ENCODE measurements at places on chromosomes 5 and 9.

- no peak for DNase-seq
These were observed 183.4 kb downstream of the PAPPA start for GRCh38 chr9:116337015-116337414.

DNA sequence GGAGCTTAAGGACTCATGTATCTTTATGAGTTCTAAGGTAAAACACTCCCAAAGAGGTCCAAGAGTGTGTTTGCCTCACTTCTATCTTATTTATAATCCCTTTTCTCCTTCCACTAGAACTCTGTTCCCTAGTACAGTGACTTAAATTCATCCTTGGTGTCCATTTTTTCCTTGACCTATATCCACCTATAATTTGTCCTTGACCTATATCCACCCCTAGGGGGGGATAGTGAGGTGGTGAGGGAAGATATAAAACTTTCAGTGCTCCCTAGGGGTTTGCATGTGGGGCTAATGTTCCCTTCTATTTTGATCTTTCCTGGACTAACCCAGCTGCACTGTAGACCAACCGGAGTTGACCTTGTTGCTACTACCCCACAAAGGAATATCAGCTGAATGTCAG is 83.5 kb upstream of the GNAQ start:
- DNase-seq, result no peak

GRCh38 chr9:133715866-133716563 is 22.1 kb downstream of the SARDH start:
- peak; percentile 64 for DNase-seq

GRCh38 chr9:69104830-69105527 is 69.1 kb upstream of the TJP2 start:
- peak; percentile 74 for DNase-seq

DNA sequence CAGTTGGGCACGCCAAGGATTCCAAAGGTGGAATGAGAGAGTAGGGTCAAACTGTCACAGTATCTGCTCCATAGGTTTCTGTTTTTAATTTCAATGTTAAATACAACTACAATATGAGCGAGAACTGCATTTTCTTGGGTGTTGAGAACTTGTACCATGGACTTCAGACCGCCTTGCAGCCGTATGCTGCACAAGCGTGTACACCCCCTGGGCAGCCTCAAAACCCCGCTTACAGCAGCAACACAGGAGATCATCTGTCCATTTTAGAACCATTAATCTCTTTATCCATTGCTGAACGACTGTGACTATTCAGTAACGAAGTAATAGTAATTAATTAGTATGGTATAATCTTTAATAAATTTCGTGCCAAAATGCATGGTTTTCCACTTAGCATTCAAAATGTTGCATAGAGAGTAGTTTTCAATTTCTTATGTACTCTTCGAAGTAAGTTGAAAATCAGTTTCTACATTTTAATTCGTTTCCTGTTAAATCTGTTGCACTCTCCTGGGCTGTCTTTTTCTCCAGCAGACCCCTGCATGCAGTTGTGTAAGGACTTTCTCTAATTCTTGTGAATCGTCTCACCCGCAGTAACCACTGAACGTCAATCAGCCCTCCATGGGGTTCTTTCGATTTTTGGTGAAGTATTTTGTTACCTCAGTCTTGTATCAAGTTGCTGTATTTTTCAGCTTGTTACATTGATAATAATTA is 42.0 kb upstream of the GARNL3 start:
- no peak for DNase-seq

DNA sequence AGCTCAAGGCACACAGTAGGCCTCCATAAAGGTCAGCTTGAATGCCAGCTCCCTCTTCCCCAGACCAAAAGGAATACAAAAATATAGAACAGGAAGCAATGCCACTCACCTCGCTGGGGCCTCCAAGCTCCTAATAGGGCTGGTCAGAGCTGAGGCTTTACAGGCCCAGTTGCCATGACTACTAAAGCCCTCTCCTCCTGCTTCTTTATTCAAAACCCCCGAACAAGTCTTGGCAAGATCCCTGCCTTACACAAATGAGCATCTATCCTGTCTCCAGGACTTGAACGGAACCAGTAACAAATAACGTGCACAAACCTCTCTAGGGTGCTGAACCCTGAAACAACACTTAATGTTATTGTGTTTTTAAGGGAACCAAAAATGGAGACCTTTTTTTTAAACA is 136.3 kb downstream of the SIL1 start:
- no peak for DNase-seq

GRCh38 chr5:61301341-61302199 is 30.5 kb upstream of the ZSWIM6 start:
- DNase-seq, result peak; percentile 95

DNA sequence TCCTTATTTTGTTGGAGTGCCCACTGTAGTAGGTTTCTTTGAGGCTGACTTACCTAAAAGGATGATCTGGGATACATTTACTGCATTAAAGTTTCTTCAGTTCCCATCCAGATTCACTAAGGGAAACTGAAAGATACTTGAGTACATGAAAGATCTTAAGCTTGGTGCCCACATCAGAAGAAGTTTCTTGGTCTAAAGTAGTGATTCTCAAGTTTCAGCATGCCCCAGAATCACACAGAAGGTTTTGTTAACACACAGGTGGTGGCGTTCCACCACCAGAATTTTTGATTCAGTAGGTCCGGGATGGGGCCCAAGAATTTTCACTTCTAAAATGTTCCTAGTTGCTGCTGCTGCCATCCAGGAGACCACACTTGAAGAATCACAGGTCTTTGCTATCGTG is 171.0 kb downstream of the ZNF462 start:
- no peak for DNase-seq

DNA sequence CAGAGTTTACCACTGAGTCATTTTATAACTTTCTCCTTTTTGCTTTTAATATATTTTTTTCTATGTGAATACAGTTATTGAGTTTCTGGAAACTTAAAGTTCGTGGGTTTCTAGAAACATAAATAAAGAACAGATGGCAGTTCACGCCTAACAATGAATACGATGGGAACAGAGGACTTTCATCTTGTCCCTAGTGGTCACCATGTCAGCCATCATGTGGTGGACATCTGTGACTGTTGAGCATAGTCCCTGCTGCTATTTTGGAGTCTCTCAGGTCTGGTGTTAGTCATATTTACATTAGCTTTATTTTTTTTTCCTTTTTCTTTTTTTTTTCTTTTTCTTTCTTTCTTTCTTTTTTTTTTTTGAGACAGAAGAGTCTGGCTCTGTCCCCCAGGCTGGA is 85.3 kb downstream of the XRCC4 start:
- DNase-seq, result no peak

- no peak for DNase-seq
These were observed 49.4 kb downstream of the PLK2 start for GRCh38 chr5:58410441-58410840.

DNA sequence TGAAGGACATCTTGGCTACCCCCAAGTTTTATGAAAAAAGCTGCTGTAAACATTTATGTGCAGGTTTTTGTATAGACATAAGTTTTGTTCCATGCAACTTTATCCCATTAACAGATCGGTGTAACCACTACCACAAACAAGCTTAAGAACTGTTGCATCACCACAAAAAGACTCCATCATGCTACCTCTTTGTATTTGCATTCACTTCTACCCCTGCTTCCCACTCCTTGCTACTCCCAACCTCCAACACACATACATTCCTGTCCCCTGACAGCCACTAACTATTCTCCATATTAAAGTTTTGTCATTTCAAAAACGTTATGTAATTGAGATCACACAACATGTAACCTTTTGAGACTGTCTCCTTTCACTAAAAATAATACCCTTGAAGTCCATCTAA is 57.8 kb upstream of the LHFPL2 start:
- no peak for DNase-seq

DNA sequence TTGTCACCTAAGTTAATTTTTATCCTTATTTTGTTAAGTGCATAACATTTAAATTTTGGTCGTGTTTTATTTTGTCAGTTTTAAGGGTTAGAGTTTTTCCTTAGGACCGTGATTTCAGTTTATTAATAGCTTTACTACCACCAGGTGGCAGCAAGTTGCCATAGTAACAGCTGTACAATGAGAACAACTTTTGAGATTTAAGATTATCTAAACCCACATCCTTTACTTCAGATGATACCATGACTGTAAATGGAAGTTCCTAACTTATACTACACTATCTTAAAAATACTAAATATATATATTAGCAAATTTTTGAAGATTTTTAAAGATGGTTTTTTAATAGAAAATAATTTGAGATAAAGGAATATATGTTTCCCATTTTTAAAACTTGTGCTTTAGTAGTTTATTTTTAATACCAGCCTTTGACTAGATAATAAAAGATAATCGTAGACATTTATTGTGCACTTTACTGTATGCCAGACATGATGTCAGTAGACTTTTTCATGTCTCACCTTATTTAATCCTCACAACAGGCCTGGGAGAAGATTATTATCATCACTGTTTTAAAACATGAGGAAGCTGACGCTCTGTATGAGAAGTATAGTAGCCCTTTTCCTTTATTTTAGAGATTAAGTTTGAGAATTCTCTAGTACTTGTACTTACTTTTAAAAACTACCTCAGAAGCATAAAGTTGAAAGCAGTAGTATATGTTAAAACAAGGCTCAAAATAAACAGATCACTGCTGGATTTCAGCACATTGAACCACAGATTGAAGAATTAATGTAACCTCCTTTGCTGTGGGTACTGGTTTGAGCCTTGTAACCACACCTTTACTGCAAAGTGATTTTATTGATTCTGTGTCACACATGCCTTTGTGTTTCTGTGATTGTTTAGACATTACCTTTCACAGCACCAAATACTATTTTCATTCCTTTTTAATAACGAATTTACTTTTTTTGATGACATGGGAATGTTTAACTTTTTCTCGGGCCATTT is 27.5 kb downstream of the SREK1 start:
- DNase-seq, result no peak

DNA sequence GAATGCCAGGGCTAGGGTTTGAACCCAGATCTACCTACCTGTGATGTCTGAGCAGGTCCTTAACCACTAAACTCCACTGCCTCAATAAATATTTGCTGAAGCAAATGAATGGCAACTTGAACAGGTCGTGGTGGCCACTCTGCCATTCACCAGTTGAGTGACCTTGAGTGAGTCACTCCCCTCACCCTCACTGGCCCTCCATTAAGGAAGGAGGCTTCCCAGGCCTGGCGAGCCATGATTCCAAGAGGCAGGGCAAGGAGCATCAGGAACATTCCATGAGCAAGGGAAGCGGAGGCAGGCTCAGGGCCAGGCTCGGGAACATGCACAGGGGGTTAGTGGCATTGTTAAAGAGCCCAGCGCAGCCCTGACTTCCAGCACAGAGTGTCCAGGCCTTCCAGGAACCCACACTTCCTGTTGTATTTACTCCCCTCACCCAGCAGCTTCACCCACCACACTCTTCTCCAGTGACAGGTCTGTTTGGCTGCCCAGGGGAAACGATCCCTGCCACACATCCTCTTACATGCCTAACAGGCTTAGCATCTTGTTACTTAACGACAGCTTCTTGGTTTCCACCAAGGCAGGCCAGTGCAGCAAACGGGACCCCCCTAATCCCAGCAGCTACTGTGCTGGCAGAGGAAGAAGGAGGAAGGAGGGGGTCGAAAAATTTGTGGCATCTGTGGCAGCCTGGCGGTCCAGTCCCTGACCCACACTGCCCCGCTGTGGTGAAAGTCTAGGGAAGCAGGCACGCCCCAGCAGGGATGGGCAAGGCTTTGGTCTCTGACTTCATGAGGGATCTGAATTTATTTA is 43.7 kb upstream of the TTC1 start:
- no peak for DNase-seq

- DNase-seq, result no peak
These were observed 154.0 kb downstream of the SLC12A2 start for GRCh38 chr5:128237546-128237945.

DNA sequence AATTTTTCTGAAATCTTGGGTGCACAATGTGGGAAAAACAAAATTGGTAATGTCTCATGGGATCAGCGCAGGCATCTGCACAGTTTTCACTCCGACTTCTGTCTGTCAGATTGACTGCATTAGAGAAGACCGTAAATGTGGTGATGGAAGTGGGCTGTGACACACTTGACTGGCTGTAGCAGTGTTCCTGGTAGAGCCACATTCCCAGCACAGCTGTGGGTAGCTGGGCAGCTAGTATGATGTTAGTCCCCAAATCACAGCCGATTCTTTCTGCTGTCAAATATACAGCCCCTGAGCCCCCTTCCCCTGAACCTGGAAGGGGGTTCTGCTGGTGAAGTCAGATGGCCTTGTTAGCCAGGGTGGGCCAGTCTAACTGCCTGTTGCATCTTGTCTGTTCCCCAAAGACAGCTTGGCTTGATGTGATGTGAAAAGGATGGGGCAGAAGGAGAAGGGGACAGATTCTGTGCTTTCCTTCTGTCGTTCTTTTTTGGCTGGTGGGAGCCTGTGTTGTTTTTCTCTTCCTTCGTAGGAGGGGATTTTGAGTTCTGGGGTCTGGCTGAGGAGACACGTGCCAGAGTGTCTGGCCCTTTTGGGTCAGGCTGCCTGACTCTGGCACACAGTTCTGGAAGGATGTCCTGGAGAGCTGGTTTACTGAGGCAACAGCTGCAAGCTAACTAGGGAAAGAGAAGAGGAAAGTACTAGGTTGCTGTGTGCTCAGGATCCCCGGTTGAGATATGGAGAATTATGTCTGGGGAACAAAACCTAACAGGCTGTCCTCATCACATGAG is 66.4 kb upstream of the SPRY4 start:
- DNase-seq, result no peak

GRCh38 chr5:86155796-86156195 is 461.9 kb upstream of the COX7C start:
- no peak for DNase-seq

DNA sequence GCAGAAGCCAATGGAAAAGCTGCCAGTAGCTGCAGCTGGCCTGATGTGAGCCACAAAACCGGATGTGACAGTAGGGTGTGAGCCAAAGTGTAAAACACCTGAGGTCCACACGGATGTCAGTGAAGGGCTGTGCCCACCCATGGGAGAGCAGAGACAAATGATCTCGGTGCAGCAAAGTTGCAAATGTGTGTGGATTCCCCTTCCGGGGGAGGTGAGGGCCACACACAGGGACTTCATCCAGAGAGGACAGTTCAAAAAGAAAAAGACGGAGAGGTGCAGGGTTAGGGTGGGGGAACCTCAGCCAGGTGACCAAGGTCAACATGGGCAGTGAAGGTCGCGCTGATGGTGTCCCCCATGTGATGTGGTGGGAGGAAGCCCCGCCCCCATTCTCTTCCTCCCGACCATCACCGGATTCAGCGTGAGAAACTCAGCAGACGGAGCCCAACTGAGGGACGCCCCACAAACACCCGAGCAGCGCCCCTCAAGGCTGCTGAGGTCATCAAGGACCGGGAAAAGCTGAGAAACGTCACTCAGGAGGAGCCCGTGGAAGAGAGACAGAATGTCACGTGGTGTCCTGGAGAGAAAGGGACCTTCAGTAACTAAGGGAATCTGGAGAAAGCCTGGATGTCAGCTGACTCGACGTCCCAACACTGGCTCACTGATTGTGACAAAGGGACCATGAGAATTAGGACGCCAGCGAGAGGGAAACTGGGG is 11.4 kb upstream of the PTGDS start:
- DNase-seq, result no peak
